ENCODE measurements at places on chromosomes 3 and 15. TPM values are rescaled to one million over a fixed set of nuclear protein-coding genes. Genes with fewer than 3 reads are reported as not detected.

GRCh38 chr3:17945799-17946399 is 203.5 kb upstream of the TBC1D5 start:
- no peak for DNase-seq
- H3K4me3 ChIP-seq: no peak overlapping the region
- peaks cover 7% of the 10 kb centered on the region for H3K4me1 ChIP-seq
- H3K27ac ChIP-seq: no peak overlapping the region
- H3K36me3 ChIP-seq: no peaks in the 10 kb centered on the region

GRCh38 chr3:151923901-151924300 is 50.5 kb downstream of the SUCNR1 start:
- no peak overlapping the region for H3K4me3 ChIP-seq
- no peak overlapping the region for H3K27ac ChIP-seq
- H3K4me1 ChIP-seq: peaks cover 7% of the 10 kb centered on the region
- H3K27me3 ChIP-seq: no peaks in the 10 kb centered on the region
- DNase-seq: no peak

DNA sequence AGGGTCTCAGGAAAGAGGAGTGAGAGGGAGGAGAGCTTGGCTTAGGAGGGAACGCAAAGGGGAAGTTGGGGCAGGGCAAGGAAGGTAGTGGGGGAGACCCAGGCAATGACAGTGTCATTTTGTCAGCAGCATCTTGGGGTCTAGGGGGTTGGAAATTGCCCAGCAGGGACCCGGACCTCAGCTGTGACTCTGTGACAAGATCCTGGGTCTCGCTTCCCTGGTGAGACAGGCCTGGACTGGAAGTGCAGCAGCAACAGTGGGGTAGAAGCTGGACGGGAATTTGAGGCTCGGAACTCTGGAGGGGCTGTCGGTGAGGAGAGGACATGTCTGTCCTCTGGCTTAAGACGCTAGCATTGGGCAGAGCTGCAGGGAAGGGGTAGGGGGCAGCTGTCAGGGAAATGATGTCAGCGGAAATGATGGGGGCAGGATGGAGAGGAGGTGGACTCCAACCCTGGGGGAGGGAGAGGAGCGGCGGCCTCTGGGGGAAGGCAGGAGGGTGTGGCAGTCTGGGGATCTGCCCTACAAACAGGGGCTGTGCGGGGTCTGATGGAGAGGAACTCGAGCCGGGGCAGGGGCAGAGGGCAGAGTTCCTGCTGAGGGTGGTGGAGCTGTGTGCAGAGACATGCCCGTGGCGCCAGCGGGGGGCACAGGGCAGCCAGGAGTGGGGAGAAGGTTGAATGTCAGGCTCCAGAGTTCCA is 12.3 kb downstream of the ANPEP start:
- H3K4me3 ChIP-seq: no peak overlapping the region
- no peaks in the 10 kb centered on the region for H3K27me3 ChIP-seq
- no peak for DNase-seq

GRCh38 chr3:102727340-102727739 is 292.5 kb downstream of the ZPLD1 start:
- no peak for DNase-seq
- no peaks in the 10 kb centered on the region for H3K27me3 ChIP-seq
- H3K4me1 ChIP-seq: no peaks in the 10 kb centered on the region
- no peaks in the 10 kb centered on the region for H3K36me3 ChIP-seq
- H3K4me3 ChIP-seq: no peak overlapping the region
- H3K27ac ChIP-seq: no peak overlapping the region

DNA sequence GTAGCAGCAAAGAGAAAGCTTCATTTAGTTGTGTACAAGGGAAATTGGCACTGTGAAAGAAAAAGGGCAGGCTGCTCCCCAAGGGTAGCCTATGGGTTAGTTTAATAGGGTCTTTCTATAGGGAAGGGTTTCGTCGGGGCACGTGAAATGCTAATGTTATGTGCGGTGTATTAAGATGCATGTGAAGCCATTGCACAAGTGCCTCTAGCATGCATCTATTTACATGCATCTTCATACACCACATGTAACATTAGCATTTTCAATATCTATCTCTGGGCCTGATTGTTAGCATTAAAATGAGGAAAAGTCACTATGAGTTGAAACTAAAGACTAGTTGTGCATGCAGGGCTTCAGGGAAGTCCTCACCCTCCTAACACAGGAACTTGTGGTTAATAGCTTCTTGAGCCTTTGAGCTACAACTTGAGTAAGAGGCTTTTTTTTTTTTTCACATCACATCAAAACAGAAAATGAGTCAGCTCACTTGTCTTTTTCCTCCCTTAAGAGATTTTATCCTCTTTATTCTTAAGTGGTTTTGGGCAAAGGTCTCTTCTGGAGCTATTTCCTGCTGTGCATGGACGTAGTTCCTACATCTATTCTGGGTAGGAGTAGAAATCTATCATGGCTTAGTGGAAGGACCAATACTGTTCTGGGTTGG is 613.4 kb downstream of the ZPLD1 start:
- H3K27ac ChIP-seq: no peak overlapping the region
- H3K27me3 ChIP-seq: no peaks in the 10 kb centered on the region
- no peak for DNase-seq

Gene NRROS
- 2.2 TPM for total RNA-seq

Gene STRA6
- total RNA-seq: 83.6 TPM

Gene GRK7
- total RNA-seq: not detected

- DNase-seq: no peak
- H3K27me3 ChIP-seq: no peaks in the 10 kb centered on the region
- 0 out of 2 replicates have a peak overlapping the region, but pooled peaks have one; percentile 27 for H3K27ac ChIP-seq
- H3K36me3 ChIP-seq: peaks cover 25% of the 10 kb centered on the region
- no peak overlapping the region for H3K4me3 ChIP-seq
These were observed 21.6 kb downstream of the SEC61A1 start for GRCh38 chr3:128073807-128074206.

GRCh38 chr3:22916933-22917332 is 286.2 kb upstream of the UBE2E2 start:
- H3K4me1 ChIP-seq: no peaks in the 10 kb centered on the region
- H3K27ac ChIP-seq: no peak overlapping the region
- no peaks in the 10 kb centered on the region for H3K27me3 ChIP-seq
- H3K4me3 ChIP-seq: no peak overlapping the region

- H3K27ac ChIP-seq: no peak overlapping the region
- H3K4me1 ChIP-seq: peaks cover 5% of the 10 kb centered on the region
- DNase-seq: peak; percentile 55
- H3K4me3 ChIP-seq: no peak overlapping the region
- H3K27me3 ChIP-seq: no peaks in the 10 kb centered on the region
- H3K36me3 ChIP-seq: no peaks in the 10 kb centered on the region
These were observed 69.5 kb downstream of the KLF15 start for GRCh38 chr3:126287536-126288241.

DNA sequence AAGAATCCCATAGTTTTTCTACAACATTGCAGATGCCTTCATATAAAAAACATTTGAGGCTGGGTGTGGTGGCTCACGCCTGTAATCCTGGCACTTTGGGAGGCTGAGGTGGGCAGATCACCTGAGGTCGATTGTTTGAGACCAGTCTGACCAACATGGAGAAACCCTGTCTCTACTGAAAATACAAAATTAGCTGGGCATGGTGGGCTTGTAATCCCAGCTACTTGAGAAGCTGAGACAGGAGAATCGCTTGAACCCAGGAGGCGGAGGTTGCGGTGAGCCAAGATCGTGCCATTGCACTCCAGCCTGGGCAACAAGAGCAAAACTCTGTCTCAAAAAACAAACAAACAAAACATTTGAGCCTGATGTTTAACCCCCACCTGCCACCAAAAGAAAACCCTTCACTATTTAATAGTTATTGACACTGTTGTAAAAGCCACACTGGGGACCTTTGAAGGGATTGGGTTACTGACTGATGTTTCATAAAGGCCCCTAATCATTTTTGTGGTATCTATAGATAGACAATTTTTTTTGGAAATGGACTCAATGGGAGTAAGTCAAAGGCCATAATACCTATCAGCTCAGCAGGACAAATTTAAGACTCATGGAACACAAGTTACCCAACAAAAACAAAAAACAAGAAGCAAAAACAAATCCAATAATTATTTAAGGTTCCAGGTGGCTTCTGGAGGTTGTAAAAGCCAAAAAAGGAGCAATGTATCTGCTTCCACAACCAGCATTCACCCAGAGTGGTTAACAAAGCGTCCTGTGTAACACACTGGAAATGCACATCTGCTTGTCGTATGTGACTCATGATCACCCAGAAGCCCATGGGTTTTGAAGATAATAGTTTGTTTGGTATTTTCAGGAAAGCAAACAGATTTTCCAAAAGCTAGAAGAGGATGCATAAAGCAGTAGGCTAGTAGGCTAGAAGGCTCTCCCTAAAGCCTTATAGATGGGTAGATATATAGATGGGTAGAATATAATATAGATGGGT is 41.2 kb downstream of the CDCP1 start:
- no peak overlapping the region for H3K27ac ChIP-seq
- H3K4me3 ChIP-seq: no peak overlapping the region
- no peaks in the 10 kb centered on the region for H3K27me3 ChIP-seq
- peaks cover 55% of the 10 kb centered on the region for H3K36me3 ChIP-seq

Gene KLHL6
- 0.04 TPM for total RNA-seq

GRCh38 chr15:75456710-75457109 is 5.2 kb upstream of the SIN3A start:
- H3K4me1 ChIP-seq: peaks cover 11% of the 10 kb centered on the region
- H3K27ac ChIP-seq: peak overlapping the region; percentile 71
- no peak for DNase-seq
- H3K4me3 ChIP-seq: peak overlapping the region; percentile 82

DNA sequence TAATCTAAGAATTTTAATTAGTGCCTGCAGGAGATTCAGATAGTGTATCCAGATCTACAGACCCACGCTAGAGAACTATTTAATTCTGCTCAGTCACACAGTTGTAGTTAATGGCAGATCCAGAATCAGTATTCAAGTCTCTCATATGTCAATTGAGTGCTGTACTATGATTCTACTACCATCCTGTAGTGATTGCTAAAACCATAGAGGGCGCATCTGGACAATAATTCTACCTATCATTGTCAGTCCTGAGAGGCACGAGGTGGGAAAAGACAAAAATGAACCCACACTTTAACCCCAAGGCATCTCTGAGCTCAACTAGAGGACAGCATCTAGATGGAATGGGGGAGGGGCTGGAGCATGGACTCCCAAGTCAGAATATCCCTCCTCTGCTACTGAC is 22.7 kb downstream of the DHX36 start:
- H3K4me1 ChIP-seq: no peaks in the 10 kb centered on the region
- no peak for DNase-seq
- H3K4me3 ChIP-seq: no peak overlapping the region
- no peaks in the 10 kb centered on the region for H3K27me3 ChIP-seq

DNA sequence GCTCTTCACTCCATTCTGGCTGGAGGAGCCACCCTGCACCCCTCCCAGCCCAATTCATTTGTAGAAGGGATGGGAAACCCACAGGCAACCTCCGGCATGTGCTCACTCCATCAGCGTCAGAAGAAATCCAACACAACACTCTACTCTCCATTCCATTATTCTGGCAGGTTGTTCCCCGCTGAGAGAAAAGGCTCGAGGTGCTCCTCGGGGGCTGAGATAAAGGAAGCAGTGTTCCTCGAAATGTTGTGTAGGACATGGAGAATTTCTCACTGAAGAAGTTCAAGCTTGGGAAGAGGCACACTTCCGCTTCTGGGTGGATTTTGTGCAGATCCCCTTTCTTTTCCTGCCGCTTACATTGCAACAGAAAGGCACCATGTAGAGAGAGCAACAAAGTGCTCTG is 355.0 kb upstream of the CFAP20DC start:
- no peak overlapping the region for H3K4me3 ChIP-seq
- no peak for DNase-seq
- no peaks in the 10 kb centered on the region for H3K36me3 ChIP-seq
- H3K27me3 ChIP-seq: no peaks in the 10 kb centered on the region
- no peaks in the 10 kb centered on the region for H3K4me1 ChIP-seq
- no peak overlapping the region for H3K27ac ChIP-seq

DNA sequence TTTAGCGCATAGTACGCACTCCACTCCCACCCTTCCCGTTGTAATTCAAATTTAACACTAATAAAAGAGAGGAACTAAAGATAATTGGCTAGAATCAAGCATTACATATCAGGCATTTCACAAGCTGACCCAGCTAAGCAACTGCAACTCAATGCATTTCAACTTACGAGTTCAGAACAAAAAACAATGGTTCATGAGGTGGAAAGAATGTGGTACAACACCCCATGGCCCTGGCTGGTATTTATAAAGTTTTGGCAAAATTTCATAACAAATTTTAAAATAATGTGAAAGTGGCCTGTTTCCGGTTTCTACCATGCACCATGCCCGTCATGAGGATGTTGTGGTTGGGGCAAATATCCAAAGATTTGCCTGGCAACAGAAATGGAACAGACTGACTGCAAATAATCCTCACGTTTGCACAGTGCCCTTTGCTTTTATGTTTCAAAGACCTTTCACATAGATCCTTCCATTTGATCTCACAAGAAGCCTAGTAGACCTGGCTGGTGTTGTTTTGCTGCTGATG is 455.3 kb upstream of the NR2F2 start:
- peak overlapping the region; percentile 25 for H3K27ac ChIP-seq
- peak; percentile 63 for DNase-seq
- peaks cover 37% of the 10 kb centered on the region for H3K4me1 ChIP-seq
- H3K27me3 ChIP-seq: no peaks in the 10 kb centered on the region
- no peaks in the 10 kb centered on the region for H3K36me3 ChIP-seq
- H3K4me3 ChIP-seq: no peak overlapping the region

Gene ANKDD1A
- total RNA-seq: 14.2 TPM

Gene HYAL3
- total RNA-seq: 12.2 TPM

Gene GOLGA6B
- total RNA-seq: 0.22 TPM

Gene GATA2
- 29.0 TPM for total RNA-seq

Gene STAC
- total RNA-seq: 17.6 TPM

GRCh38 chr15:59946084-59946483 is 58.0 kb upstream of the FOXB1 start:
- no peaks in the 10 kb centered on the region for H3K27me3 ChIP-seq
- H3K4me3 ChIP-seq: no peak overlapping the region
- no peaks in the 10 kb centered on the region for H3K36me3 ChIP-seq
- H3K4me1 ChIP-seq: no peaks in the 10 kb centered on the region

DNA sequence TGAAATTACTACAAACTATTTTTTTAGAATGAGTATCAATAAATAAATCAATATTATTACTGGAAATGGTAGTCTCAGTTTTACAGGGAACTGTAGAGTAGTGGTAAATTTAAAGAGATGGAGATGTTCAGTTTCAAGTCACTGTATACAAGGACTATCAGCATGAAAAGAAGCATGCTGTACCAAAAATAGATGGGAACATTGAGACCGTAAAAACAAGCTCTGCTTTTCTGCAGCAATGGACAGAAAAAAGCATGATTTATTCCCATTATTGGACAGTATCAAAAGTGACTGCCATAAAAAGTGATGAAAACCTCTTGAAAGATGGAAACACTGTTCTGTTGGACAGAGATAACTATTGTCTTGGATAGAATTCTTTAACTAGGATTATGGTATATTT is 187.2 kb downstream of the EPHA6 start:
- no peaks in the 10 kb centered on the region for H3K4me1 ChIP-seq
- no peaks in the 10 kb centered on the region for H3K36me3 ChIP-seq
- H3K27me3 ChIP-seq: no peaks in the 10 kb centered on the region
- DNase-seq: no peak
- H3K27ac ChIP-seq: no peak overlapping the region
- H3K4me3 ChIP-seq: no peak overlapping the region

Gene ZMYND10
- 8.7 TPM for total RNA-seq

Gene SERINC4
- 0.46 TPM for total RNA-seq

DNA sequence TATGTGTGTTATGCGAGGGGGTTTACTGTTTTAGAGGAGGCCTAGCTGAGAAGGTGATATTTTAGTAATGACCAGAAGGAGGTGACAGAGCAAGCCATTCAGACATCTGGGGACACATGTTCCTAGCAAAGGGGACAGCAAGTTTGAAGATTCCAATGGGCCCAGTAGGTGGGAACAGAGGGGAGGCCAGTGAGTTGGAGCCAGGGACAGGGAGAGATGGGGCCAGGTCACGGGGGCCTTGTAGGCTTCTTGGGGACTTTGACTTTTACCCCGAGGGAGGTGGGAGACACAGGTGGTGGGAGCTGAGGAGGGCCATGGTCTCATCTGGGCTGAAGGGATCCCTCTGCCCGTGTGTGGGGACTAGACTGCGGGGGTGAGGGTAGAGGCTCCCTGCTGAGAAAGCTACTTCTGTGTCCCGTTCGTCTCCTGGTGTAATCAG is 72.5 kb downstream of the MGLL start:
- H3K27me3 ChIP-seq: no peaks in the 10 kb centered on the region
